ENCODE measurements at places on chromosomes 2 and 18.

DNA sequence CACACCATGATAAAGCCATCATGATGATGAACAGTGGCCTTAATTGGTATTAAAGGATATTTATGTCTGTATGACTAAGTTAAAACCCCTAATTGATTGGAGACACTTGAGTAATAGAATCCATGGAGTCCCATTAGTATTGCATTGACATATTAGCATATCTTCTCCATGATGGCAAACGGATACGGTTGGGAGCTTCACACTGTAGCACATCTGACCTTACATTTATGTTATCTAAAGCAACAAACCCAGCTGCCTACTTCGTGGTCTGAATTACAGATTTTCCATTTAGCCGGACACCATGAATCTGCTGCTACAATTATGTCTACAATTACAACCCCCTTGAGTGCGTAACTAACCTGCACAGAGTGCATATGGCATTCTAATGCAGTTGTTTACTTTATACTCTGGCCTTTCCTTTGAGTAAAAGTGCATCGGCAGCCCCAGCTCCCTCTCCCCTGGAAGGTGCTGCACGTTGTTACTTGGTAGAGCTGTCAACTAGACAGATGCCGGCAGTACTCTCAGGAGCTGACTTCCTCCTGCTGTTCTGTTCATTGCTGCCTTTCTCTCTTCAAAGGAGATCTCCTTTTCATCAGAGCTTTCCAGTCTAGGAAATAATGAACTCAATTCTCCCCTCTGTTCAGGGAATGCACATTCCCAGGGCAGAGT, 92.1 kb downstream of the LRRC30 start:
- no peaks in the 10 kb centered on the region for H3K4me1 ChIP-seq
- H3K27ac ChIP-seq, result no peak overlapping the region
- H3K27me3 ChIP-seq, result no peaks in the 10 kb centered on the region
- no peak for DNase-seq
- H3K36me3 ChIP-seq, result no peaks in the 10 kb centered on the region

DNA sequence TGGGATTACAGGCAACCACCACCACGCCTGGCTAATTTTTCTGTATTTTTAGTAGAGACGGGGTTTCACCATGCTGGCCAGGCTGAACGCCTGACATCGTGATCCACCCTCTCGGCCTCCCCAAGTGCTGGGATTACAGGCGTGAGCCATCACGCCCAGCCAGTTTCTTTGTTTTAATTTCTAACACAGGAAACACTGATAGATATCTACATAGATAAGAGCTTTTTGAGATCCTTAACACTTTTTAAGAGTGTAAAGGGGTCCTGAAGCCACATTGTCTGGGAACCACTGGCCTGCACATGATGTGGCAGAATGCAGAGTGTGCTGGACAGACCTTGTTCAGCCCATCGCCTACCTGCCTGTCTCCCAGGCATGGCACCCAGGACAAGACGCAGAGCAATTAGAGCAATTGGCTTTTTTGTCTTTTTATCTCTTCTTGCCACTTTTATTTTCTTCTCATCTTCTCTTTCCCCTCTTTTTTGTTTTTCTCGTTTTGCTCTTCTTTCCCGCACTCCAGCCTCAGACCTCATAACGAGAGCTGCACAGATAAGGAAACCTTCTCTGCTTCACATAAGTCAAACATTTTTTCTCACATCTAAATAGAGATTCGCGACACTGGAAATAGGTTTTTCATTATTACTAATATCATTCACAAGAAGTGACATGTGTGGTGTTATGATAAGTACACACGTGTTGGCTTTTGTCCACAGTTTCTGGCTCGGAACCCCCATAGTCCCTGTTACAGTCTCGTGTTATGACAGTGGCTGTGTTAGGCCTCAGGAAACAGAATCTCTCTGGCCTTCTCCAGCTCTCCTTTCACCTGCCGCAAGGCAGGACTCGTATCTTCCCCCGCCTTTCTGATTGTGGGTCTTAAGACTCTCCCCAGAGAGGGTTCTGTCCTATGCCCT, 25.2 kb upstream of the GPR55 start:
- no peaks in the 10 kb centered on the region for H3K4me1 ChIP-seq
- no peak overlapping the region for H3K27ac ChIP-seq
- no peak for DNase-seq
- H3K27me3 ChIP-seq, result peaks cover 15% of the 10 kb centered on the region

DNA sequence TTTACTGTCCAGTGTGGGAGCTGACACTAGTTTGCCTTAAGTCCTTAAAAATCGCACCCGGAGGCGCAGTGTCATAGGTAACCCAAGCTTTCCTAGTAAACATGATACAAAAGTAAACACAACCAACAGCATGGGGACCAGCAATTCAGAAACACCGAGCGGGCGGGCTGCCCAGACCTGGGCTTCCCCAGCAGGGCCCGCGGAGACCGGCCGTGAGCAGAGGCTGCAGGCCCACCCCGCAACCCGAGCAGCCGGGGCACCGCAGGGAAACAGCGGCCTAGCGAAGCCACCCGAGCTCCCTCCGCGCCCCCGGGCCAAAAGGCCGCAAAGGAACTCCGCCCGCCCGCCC, 296 bp downstream of the TTC21B start:
- H3K27ac ChIP-seq, result no peak overlapping the region
- H3K36me3 ChIP-seq, result no peaks in the 10 kb centered on the region
- no peaks in the 10 kb centered on the region for H3K27me3 ChIP-seq
- no peak overlapping the region for H3K4me3 ChIP-seq

GRCh38 chr2:17497718-17498117, 20.5 kb downstream of the RAD51AP2 start:
- H3K4me3 ChIP-seq, result no peak overlapping the region
- peaks cover 5% of the 10 kb centered on the region for H3K27me3 ChIP-seq
- no peaks in the 10 kb centered on the region for H3K36me3 ChIP-seq
- no peaks in the 10 kb centered on the region for H3K4me1 ChIP-seq

DNA sequence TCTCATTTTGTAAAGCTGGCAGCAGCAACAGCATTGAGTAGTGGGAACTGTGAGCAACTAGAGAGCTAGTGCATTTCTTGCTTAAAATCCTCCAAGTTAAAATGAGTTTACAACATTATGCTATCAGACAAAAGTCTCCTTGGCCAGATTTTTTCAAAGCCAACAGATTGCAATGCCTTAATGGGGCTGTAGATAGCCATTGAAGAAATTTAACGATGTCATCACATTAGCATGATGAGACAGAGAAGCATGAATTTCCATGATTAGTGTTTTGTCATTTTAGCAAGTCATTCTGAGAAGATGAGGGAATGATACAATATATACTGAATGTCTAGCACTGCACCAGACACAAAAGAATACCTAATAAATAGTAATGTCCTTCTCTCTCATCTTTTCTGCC, 307.5 kb upstream of the REG3G start:
- no peaks in the 10 kb centered on the region for H3K36me3 ChIP-seq
- no peaks in the 10 kb centered on the region for H3K27me3 ChIP-seq
- H3K4me3 ChIP-seq, result no peak overlapping the region
- no peak for DNase-seq

DNA sequence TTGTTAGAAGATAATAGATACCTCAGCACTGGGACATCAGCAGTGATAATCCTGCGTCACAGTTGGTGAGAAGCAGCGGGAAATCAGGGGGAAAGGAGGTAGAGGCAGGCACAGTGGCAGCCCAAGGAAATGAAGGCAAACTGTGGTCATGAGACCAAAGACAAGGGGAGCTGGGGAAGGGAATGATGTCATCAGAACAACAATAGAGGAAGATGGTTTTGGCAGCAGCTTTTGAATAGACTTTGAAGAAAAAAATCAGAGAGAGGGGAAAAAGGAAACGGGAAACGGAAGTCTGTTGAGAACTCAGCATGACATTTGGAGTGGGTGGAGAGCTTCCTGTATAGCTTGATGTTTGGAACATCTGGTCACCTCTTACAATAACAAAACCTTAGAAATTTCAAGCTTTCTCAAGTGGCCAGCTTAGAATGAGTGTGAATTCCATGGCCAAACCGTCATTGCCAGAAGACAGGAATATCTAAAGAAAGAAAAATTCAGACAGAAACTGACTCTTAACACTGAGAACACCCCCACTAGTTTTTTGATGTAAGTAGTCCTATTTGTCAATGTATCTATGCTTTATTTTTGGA, 18.4 kb upstream of the YES1 start:
- peaks cover 42% of the 10 kb centered on the region for H3K27me3 ChIP-seq
- DNase-seq, result peak; percentile 21
- H3K4me3 ChIP-seq, result no peak overlapping the region
- H3K36me3 ChIP-seq, result no peaks in the 10 kb centered on the region
- no peak overlapping the region for H3K27ac ChIP-seq
- H3K4me1 ChIP-seq, result peaks cover 11% of the 10 kb centered on the region

- no peaks in the 10 kb centered on the region for H3K4me1 ChIP-seq
- no peak for DNase-seq
- H3K27me3 ChIP-seq, result no peaks in the 10 kb centered on the region
- H3K27ac ChIP-seq, result peak overlapping the region; percentile 20
- H3K4me3 ChIP-seq, result no peak overlapping the region
Observed at GRCh38 chr2:19742872-19743271, 158.9 kb downstream of the TTC32 start.
